Aorta (tissue), 5 donors: ENCODE measurements at places on chromosomes 7 and 10.

DNA sequence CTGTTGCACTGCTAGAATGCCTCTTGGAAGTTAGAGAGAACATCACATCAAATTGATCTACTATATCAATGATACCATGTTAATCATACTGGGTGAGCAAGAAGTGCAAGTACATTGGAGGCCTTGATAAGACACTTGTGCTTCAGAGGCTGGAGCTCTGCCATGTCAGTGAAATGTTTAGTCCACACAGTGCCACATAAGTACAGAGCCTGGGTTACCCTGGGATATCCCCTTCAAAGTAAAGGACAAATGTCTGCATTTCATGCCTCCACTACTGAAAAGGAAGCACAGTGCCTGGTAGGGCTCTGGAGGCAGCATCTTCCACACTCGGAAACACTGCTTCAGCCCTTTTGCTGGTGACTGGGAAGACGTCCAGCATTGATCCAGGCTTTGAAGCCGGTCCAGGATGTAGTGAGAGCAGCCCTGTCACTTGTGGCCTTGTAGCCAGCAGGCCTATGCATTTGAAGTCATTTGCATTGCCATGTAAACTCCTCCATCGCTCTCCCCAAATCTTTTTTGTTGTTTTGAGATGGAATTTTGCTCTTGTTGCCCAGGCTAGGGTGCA lies 15.7 kb upstream of the STN1 start:
- DNase-seq = no peak

- no peak for DNase-seq
These were observed at the start of gene PIK3CG for GRCh38 chr7:106865130-106866041. Gene PIK3CG (plus strand): TSS chr7:106865282. CDS start chr7:106867562, 2,280 bp downstream.

- no peak for DNase-seq
These were observed 471.9 kb upstream of the PODXL start for GRCh38 chr7:132028144-132028920.

GRCh38 chr7:142584765-142585164 lies 164.5 kb upstream of the PRSS1 start:
- no peak for DNase-seq

GRCh38 chr7:151080067-151080521 lies 515 bp downstream of the FASTK start:
- peak; percentile 78 for DNase-seq
